ENCODE measurements at places on chromosomes 16 and 17.

DNA sequence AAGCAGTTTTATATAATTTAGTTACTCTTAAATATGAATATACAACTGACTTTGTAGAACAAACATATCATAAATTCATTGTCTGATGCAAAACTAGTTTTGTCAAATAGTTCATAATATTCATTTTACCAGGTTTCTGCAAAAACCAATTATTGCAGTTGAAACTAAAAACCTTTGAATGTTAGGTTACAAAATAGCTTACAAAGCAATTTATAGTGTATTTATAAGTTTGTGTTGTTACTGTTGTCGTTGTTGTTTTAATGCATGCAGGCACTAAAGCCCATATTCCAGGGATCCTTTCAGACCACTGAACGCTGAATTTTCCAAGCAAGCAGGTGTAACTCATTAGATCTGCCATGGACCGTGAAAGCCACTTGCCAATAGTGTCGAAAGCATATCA lies 427.6 kb downstream of the ZFHX3 start:
- DNase-seq, result no peak

DNA sequence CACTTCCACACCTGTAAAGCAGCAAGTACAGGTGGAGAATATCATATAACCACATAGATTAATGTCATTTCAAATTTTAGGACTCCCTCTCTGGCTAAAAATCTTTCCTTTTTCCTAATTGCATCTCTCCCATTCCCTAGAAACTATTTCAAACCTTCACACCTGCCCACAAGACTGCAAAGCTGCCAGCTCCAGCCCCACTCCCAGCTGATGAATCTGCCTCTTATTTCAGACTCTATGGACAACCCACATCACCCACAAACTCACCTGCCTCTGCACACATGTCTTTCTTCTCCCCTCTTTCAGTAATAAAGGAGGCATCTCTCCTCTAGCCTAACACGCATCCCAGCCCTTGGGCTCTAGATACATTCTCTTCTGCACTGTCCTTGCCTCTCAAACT lies 315.1 kb downstream of the GRIN2A start:
- no peak for DNase-seq

DNA sequence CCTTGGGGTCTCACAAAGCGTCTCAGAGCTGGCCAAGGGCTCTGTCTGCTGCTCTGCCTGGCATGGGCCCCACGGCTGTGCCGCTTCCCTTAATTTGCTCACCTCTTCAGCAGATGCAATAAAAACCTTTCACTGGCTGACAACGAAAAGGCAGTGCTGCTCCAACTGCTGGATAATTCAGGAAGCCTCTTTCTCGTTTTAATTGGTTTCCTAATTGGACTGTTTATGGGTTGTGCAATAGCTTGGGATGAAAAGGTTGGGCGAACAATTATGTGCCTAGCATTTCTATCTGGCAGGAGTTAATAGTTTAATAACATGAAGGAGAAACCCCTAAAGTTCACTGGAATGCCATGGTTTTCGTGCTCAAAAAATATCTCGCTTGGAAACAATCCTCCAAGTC lies 234.1 kb upstream of the IRX5 start:
- no peak for DNase-seq

DNA sequence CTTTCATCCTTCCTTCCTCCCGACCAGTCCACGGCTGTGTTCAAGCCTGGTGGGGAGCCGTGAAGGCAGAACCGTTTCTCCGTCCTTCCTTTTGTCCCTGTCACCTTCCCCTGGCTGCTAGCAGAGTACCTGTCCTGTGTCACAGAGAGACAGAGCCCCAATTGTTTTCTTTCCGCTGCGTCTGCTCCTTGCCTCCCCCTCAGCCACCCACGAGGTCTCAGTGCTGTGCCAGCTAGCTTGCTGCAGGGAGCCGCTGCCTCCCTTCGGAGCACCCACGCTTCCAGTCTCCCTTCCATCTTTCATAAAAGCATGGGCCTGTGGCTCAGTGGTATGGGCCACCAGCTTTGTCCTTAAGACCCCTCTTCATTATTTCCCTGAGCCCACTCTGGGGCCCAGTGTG lies 62.2 kb downstream of the MPRIP start:
- DNase-seq, result no peak

DNA sequence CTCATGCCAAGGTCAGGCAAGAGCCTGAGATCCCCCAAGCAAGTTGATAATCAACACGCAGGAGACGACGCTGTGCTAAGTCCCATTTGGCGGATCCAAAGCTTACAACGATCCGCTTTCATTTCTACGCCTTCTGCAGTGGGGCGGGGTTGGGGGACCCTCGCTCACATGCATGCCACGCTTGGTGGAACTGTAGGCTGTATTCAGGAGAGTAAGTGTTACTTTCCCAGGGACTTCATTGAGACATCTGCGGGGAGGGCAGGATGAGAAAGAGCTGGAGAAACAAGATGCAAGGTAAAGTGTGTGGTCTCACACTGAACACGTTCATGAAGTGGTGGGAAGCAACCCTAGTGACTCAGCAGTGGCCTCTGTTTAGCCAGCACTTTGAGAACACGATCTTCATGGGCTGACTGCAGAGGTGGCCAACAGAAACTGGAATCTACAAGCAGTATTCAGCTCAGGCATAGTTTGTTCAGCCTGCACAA lies 100.5 kb downstream of the XYLT1 start:
- DNase-seq, result no peak

DNA sequence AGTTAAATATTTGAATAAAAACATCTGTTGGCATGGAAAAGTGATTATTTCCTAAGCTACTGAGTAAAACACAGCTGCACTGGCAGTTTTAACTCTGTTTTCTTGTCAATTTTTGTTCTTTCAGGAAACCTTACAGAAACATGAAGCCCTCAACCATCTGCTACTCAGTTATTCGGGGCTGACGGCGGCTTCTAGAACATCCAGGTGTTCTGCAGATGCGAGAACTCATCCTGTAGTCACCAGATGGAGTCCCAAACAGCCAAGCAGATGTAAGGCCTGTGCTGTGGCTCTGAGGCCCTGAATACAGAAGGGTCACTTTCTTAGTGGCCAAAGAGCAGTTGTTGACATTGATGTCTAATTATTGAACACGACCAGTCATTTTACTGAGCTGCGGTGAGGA lies 15.5 kb downstream of the ARSG start:
- DNase-seq, result no peak

DNA sequence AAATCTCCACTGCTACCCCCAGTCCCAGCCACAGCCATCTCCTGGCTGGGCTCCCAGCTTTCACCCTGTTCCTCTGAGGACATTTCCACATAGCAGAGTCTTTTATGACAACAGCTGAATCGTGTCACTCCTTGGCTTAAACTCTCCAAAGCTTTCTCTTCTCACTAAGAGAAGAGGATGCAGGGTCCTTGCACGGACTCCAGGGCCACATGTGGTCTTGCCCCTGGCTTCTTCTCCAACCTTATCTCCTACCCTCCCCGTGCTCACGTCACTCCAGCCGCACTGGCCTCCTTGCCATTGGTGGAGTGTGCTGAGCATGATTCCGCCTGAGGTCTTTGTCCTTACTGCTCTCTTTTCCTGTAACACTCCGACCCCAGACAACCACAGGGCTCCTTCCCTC lies 39.9 kb upstream of the CCDC182 start:
- no peak for DNase-seq

Measured in inflammatory macrophage (primary cell).